Stimulated activated CD8-positive, alpha-beta memory T cell treated with anti-CD3 and anti-CD28 coated beads, Interleukin-12 subunit alpha, Interleukin-12 subunit beta, amount 100 ng/mL, for 1 hour (primary cell): ENCODE measurements at places on chromosomes 1 and 21.

- no peak for DNase-seq
Measured at GRCh38 chr1:199780948-199781670, 246.4 kb upstream of the NR5A2 start.

GRCh38 chr21:32921632-32922230, 104.0 kb upstream of the OLIG2 start:
- no peak for DNase-seq

DNA sequence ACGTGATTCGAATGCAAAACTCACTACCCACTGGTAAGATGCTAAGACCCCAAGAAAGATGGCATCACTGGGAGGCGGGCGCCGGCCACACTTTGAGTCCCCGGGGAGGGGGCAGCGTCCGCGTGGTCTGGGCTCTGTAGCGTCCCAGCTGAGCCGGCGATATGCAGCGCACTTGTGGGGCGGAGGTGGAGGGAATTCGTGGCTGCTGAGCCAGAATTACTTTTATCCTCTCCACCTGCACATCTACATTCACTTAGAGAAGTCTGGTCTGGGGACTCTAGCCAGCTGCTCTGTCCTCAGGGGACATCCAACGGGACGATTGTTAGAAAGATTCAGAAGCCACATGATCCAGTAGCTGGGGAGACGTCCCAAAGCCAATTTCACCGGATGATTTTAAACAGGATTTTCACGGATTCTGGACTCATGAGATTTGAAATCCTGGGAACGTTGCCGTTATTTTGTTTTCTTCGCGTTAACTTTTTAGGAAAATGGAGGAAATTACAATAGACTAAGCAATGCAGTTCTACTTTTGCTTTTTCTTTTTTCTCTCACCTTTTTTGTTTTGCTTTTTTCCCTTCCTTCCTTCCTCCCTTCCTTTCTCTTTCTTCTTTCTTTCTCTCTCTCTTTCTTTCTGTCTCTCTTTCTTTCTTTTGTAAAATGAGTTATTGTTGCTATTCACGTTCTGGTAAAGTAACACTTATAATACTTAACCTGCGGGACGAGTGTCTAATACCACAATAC, 1.3 kb downstream of the JAM2 start:
- DNase-seq = no peak

DNA sequence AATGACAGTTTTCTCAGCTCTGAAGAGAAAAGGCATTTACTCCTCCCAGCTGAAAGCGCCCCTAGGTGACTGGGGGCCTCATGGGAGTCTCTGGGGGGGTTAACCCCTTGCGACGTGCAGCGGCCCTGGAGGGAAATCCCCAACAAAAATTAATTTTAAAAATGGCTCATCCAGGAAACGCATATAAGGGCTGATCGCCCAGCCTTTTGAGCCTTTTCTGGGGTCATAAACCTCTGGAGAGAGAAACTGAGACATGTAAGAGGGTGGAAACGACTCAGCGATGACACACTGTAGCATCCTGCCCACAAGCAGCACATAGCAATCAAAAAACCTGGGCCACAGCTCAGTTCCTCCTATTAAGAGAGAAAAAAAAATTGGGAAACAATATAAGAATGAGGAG, 20.4 kb upstream of the HPDL start:
- DNase-seq = no peak

DNA sequence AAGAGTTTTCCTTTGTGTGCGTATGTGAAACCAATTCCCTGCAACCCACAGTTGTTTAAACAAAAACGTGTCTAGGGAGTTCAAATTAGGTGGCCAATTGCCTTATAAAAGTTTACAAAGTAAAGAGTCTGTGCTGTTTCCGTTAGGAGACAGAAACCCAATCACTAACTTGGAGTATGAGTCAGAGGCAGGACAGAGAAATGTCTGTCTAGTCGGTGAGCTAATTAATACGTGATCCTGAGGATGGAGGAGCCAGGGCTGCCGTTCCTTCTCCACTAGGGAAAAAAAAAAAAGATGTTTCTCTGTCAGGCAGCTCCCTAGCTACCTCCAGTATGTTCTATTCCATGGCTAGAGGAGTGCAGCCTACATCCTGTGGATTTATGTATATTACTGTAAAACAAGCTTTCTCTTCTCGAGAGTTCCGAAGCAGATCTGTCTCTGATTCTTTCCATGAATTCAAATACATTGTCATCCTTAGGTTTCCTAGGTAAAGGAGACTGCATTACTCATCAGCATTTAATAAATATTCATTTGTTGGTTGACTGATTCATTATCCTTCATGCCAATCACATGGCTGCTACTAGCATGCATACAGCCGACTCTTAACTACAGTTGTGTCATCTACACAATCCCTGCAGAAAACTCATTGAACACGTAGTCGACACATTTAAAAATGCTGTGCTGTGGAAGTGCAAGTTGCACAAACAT, 430.6 kb downstream of the KIF26B start:
- DNase-seq = no peak

DNA sequence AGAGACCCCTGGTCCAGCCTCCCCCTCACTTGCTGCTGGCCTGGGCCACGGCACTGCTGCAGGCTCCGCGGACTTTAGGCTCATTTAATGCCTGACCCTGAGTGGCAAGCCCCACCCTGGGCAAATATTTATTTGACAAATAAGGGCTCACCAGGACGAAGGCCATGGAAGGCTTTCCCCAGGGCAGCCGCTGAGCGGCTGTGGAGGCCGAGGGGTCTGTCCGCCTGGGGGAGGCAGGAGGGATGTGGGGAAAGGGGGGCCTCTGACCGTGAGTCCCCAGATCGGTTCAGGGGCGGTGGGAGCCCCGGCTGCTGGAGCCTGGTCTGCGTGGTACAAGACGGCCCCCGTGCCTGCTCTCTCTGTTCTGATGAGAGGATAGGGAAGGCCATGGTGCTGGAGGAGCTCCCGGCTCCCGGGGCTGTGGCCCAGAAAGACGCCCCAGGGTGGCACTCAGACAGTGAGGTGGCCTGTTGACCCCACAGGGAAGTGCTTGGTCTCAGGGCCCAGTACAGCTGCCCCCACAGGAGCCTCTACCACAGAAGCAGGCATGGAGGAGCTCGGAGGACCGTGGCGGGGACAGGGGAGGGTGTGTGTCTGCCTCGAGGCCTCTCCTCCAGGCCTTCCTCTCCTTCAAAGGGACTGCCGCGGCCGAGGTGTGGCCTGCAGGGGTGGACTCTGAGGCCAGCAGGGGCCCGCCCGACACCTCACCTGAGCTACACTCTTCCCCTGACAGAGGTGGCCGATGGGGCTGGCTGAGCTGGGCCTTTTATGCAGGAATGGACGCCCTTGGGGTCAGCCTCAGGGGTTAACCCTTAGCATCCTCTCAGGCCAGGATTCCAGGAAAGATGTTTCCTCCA, 9.1 kb upstream of the C1orf159 start:
- no peak for DNase-seq

GRCh38 chr1:183498342-183498991, 26.2 kb downstream of the SMG7 start:
- DNase-seq = no peak
